Urinary bladder (tissue), 4 donors: ENCODE measurements at places on chromosomes 5 and 9.

DNA sequence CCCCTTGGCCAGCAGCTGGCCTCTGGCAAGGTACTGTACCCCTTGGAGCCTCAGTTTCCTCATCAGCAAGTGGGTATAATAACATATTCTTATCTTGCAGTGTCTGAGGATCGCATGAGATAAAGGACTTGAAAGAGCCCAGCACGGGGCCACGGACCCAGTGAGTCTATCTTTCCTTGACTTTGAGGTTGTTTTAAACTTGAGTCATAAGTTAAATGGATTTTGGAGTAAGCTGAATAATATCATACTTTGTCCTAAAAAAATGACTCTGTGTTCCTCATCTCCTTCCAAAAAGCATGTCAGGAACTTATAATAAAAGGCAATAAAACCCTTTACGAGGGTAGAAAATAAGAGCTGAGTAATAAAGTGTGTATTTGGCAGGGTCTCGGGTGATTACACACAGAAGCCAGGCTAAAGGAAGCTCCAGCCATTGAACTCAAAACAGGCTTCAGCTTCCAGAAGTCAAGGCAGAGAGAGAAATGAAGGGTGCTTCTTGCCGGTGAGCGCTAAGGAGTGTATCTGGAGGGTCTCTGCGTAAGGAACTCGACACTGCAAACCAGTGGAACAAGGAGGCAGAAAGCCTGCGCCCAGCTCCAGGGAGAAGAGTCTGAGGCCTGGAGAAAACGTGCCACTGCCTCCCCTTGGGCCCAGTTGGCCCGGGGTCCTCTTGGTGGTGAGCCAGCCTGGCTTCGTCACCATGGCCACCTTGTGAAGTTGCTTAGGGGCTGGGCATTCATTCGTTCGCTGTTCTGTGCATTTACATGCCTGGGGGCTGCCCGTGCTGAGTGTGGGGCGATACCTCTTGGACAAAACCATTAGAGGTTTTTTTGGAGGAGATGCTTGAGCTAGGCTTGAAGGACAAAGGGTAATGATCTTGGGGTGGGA is 72.4 kb upstream of the PHYKPL start:
- DNase-seq = peak; percentile 83

GRCh38 chr9:119366909-119367682 is 2.1 kb downstream of the BRINP1 start:
- no peak for DNase-seq

GRCh38 chr5:68450245-68450852 is 234.8 kb downstream of the PIK3R1 start:
- no peak for DNase-seq

DNA sequence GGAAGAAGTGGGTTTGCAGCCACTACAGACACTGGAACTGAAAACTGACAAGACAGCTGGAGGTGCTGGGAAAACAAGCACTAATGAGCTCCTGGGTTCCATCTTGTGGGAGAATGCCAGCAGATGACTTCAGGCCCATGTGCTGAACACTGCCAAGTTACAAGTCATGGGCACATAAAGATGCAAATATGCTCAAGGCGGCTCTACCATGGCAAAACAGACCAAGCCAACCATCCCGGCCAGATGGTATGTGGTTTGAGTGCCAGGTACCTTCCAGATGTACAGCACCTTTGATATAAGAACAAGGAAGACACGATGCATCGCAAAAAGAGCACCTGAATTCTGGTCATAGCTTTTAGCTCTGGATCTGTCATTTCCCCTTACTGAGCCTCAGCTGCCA is 19.9 kb downstream of the TNFSF8 start:
- DNase-seq = no peak

- no peak for DNase-seq
Measured at GRCh38 chr5:132138260-132138659, 64.7 kb downstream of the CSF2 start.

DNA sequence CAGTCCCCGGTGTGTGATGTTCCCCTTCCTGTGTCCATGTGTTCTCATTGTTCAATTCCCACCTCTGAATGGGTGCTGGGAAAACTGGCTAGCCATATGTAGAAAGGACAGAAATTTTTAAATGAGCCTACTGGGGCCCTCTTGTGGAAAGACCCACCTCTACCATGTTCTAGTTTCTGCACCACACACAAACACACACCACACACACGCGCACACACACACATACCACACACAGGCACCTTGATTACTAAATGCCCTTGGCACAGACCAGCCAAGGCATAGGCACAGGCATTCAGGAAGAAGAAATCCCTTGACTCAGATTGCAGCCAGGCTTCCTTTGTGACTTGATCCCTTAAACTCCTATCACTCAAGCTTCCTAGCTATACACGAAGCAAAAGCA is 60.5 kb downstream of the SIL1 start:
- no peak for DNase-seq

DNA sequence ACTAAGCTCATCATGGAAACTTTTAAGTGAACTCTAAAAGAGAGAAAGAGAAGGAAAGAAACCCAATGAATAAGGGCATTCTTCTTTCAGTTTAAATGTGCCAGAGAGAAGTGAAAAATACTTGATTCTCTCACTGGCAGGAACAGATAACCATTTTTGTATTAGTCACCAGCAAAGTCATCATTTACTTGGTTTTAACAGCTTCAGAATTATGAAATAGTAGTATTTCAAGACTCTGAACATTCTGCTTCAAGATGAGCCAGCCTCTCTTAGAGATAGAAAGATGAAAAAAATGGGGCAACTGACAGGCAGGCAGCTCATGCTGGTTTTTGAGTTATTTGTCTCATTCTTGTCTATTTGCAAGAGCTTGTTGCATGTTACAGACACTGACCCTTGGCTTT is 103.5 kb downstream of the GCNT1 start:
- DNase-seq = no peak

GRCh38 chr5:74543162-74543995 is 97.1 kb downstream of the ENC1 start:
- no peak for DNase-seq

- DNase-seq = no peak
Measured at GRCh38 chr9:136133191-136133958, 14.7 kb upstream of the TMEM250 start.

- no peak for DNase-seq
Measured at GRCh38 chr5:149724130-149724840, 5.8 kb upstream of the PPARGC1B start.

GRCh38 chr9:134641990-134642384 is 384 bp downstream of the COL5A1 start:
- no peak for DNase-seq

DNA sequence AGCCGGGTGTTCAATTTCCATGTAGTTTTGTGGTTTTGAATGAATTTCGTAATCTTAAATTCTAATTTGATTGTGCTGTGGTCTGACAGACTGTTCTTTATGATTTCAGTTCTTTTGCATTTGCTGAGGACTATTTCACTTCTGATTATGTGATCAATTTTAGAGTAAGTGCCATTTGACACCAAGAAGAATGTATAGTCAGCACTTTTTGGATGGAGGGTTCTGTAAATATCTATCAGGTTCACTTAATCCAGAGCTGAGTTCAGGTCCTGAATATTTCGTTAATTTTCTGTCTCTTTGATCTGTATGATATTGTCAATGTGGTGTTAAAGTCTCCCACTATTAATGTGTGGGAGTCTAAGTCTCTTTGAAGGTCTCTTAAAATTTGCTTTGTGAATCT is 944.9 kb downstream of the TLE4 start:
- no peak for DNase-seq

DNA sequence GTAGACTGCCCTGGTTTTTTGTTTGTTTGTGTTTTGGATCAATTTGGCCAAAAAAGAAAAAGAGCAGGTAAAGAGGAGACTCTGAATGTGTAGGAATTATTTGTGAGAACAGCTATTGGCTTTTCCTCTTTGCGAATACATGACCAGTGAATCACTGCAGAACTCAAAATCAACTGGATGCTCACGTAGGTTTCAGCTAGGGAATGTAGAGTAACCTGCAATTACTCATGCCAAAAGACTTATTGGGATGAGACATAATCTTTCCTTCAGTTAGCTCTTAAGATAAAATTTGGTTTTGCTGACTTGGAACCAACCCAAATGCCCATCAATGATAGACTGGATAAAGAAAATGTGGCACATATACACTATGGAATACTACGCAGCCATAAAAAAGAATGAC is 348.0 kb downstream of the NPR3 start:
- no peak for DNase-seq

DNA sequence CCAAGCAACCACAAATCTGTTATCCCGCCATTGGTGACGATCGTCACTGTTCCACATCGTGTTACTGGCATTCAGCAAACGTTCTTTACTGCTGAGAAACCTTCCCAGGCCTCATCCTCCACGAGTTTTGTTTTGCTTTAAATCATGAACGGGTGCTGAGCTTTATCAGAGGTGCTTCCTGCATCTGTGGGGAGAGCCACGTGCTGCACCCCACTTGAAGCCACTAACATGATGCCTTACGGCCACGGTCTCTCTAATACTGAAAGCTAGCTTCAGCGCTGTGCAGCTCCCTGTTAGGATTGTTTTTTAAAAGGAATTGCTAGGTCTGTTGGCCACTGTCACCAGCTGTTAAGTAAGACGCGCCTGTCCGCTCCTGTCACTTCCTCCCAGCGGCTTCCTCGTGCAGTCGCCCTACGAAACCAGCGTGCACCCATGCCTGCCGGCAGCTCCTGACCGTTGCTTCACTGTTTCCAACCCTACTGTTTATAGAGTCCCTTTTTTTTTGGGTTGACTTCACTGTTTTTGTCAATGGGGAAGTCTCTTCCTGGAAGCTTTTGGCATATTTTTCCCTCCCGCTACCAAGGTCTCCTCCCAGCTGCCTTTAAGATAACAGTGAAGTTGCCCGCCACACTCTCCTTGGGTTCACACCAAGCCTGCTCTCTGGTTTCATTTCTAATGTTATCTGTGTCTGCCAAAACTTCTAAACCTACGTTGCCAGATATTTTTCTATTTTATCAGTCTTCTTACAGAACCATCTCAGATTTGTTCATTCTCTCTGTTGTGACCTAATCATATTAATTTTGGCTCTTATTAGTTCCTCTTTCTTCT is 20.3 kb downstream of the LPCAT1 start:
- DNase-seq = no peak

GRCh38 chr5:122398016-122398415 is 86.0 kb downstream of the SNCAIP start:
- no peak for DNase-seq

GRCh38 chr5:97836816-97837215 is 653.8 kb upstream of the RIOK2 start:
- no peak for DNase-seq

- DNase-seq = no peak
Measured at GRCh38 chr5:161373345-161373707, 173.2 kb downstream of the GABRB2 start.

- DNase-seq = no peak
Measured at GRCh38 chr5:100496296-100496695, 38.9 kb upstream of the FAM174A start.

DNA sequence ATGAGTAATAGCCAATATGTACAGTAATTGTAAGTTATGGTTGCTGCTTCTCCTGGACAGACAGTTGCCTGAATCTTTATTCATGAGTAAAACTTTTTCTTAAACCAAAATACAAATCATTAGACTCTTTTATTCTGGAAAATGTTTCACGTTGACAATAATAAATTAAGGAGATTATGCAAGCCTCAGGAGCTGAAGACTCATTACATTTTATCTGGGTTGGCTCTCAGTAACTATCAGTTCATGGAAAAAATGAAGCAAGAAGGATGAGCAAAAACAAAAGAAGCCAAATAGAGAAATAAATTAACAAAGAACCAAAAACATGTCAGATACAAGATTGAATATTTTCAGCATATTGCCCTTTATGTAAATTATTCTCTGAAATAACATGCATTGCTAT is 88.9 kb upstream of the PRR16 start:
- no peak for DNase-seq

GRCh38 chr5:33023649-33024048 is 312.5 kb downstream of the NPR3 start:
- DNase-seq = no peak

GRCh38 chr5:6362846-6363245 is 15.5 kb downstream of the MED10 start:
- no peak for DNase-seq

DNA sequence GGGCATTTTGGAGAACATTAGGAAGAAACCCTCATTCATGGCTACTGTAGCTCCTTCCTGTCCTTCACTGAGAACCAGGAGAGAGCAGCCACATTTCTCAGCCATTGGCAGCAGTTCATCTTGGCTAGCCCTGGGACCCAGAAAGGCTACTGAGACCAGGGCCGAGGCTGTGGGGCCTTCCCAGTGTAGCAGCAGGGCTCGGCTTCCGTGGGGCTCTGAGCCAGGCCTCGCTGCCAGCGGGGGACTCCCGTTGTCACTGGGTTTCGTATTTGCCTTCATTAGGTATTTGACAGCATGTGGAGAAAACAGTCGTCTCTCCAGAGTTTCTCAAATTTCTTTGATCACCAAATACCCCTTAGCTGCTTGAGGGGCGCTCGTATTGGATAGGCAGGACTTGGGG is 37.3 kb upstream of the PRDM12 start:
- no peak for DNase-seq

DNA sequence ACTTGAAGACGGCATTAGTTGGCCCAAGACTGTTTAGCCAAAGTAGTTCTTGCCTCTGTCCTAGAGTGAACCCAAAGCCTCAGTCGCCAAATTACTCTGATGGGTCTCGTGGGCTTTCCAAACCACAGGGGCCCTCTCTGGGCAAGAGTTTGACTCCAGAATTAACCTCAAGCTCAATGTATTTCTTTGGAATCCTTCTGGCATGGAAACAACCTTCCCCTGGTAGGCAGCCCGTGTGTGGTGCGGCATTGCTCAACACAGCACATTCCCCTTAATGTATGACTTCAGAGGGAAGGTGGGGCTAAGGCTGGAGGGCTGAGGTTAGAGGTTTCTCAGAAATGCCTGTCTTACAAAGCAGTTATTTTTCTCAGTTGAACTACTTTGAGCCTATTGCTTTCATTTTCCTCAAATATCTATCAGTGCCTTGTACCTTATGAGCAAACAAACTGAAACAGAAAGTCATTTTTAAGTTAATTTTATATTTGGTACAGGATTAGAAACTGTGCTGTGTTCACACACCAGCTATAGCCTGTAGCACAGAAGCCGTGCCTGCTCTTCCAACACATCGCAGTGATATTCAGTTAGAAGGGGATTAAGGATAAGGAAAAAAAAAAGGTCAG is 123.9 kb upstream of the HAPLN1 start:
- no peak for DNase-seq

GRCh38 chr5:96909003-96909402 is 26.9 kb upstream of the LNPEP start:
- DNase-seq = no peak

GRCh38 chr5:66747607-66748006 is 151.4 kb downstream of the MAST4 start:
- DNase-seq = no peak

DNA sequence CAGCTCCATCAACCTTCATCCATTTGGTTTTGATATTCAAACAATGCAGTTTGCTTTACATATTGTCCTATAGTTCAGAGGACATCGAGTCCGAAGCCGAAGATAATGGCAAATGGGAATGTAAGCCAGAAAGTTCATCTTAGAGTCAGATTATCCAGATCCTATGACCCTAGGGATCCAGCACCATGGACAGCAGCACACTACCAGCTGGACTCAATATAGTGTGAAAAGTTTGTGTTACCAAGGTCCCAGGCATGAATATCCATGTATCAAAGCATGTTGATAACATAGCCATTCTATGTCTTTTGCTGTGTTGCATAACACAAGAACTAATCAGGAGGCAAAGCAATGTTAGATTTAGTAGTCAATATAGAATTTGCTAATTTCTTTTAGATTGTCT is 46.3 kb downstream of the FSTL4 start:
- DNase-seq = no peak
